ENCODE measurements at places on chromosomes 7 and 10. TPM values are rescaled to one million over a fixed set of nuclear protein-coding genes. Genes with fewer than 3 reads are reported as not detected.

GRCh38 chr7:30165590-30165989 is 30.8 kb downstream of the MTURN start:
- H3K27me3 ChIP-seq: no peaks in the 10 kb centered on the region
- peaks cover 29% of the 10 kb centered on the region for H3K4me1 ChIP-seq
- no peaks in the 10 kb centered on the region for H3K36me3 ChIP-seq
- H3K27ac ChIP-seq: no peak overlapping the region
- no peak for DNase-seq

- H3K4me1 ChIP-seq: peaks cover 6% of the 10 kb centered on the region
- H3K27me3 ChIP-seq: no peaks in the 10 kb centered on the region
- H3K27ac ChIP-seq: no peak overlapping the region
Measured at GRCh38 chr7:100053215-100053614, 3.6 kb downstream of the ZSCAN21 start.

- H3K27me3 ChIP-seq: no peaks in the 10 kb centered on the region
- H3K36me3 ChIP-seq: no peaks in the 10 kb centered on the region
- H3K27ac ChIP-seq: no peak overlapping the region
- no peak for DNase-seq
Measured at GRCh38 chr7:137390076-137390475, 46.5 kb upstream of the PTN start.

DNA sequence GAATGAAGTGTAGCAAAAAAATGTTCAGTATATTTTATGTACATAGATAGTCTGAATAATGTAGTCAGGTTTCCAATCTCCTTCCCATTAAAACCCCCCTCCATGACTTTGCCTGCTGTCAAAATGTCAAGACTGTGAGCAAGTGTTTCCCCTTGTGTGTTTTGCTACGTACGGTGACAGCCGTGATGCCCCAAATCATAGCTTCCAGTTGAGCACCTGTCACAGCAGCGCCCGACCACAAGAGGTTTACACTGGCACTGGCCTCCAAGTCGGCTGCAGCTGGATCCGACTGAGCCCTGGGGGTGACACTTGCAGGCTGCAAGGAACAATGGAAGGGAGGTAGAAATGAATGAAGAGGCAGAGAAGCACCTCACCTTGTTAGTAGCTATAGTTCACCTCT is 62.3 kb downstream of the LAMB4 start:
- H3K27me3 ChIP-seq: no peaks in the 10 kb centered on the region
- no peak for DNase-seq
- H3K27ac ChIP-seq: no peak overlapping the region
- H3K4me1 ChIP-seq: no peaks in the 10 kb centered on the region
- H3K4me3 ChIP-seq: no peak overlapping the region
- H3K36me3 ChIP-seq: no peaks in the 10 kb centered on the region

- no peaks in the 10 kb centered on the region for H3K27me3 ChIP-seq
- H3K27ac ChIP-seq: no peak overlapping the region
- no peaks in the 10 kb centered on the region for H3K36me3 ChIP-seq
- no peak overlapping the region for H3K4me3 ChIP-seq
- H3K4me1 ChIP-seq: no peaks in the 10 kb centered on the region
Measured at GRCh38 chr7:125927556-125927955, 997.9 kb upstream of the POT1 start.

LRRC17 gene
- polyA plus RNA-seq: not detected

CAV1 gene
- not detected for polyA plus RNA-seq

PRSS37 gene
- not detected for polyA plus RNA-seq

- no peaks in the 10 kb centered on the region for H3K27me3 ChIP-seq
- no peaks in the 10 kb centered on the region for H3K36me3 ChIP-seq
Measured at GRCh38 chr10:92829042-92829785, 19.1 kb upstream of the EXOC6 start.

DNA sequence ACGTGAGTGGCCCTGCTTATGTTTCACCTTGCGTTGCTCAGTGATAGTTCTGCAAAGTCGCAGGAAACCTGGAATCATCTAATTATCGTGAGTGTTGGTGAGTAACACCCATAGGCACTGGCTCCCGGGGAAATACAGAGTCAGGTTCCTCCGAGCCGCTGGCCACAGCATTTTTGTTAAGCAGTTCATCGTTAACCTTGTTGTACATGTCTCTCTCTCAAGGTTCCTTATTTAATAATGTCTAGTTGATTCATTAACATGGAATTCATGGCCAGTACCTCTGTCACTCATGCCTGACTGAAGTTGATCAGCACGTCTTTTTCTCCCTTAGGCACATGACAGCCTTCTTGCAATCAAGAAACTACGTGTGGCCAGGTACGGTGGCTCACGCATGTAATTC is 3.1 kb upstream of the ZFAND2A start:
- H3K4me1 ChIP-seq: peaks cover 15% of the 10 kb centered on the region
- no peak for DNase-seq
- H3K27me3 ChIP-seq: no peaks in the 10 kb centered on the region
- H3K4me3 ChIP-seq: no peak overlapping the region
- H3K36me3 ChIP-seq: no peaks in the 10 kb centered on the region

NRG3 gene
- not detected for polyA plus RNA-seq

HIF1AN gene
- polyA plus RNA-seq: 29.7 TPM

CPA2 gene
- not detected for polyA plus RNA-seq

DNA sequence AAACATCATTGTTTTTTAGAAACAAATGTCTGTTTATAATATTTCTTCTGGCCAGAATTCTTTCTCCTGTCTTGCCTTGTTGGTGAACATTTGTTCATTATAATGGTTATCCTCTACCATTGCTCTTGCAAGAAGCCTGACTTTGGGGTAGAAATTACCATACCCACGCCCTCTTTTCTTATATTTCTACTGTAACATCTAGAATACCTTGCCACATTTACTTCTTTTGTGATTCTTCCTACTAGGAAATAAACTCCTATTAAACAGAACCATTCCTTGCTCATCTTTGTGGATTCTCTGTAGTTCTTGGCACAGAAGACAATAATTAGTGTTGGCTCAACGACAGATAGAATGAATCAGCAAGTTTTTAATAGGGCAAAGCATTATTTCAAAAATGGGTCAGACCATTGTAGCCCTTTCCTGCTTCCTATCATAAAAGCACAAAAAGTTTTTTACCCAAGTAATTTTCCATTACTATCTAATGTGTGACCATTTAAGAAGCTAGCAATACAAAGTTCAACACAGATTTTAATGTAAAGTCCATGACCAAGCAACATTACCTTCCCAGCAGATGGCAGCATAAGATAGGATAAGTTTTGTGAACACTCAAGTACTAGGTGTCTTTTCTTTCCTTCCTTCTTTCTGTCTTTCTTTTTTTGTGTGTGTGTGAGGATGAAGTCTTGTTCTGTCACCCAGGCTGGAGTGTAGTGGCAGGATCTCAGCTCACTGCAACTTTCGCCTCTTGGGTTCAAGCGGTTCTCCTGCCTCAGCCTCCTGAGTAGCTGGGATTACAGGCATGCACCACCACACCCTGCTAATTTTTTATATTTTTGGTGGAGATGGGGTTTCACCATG is 270.4 kb downstream of the HGF start:
- H3K27me3 ChIP-seq: no peaks in the 10 kb centered on the region
- no peak overlapping the region for H3K27ac ChIP-seq
- H3K4me3 ChIP-seq: no peak overlapping the region
- no peak for DNase-seq
- H3K4me1 ChIP-seq: no peaks in the 10 kb centered on the region

DNA sequence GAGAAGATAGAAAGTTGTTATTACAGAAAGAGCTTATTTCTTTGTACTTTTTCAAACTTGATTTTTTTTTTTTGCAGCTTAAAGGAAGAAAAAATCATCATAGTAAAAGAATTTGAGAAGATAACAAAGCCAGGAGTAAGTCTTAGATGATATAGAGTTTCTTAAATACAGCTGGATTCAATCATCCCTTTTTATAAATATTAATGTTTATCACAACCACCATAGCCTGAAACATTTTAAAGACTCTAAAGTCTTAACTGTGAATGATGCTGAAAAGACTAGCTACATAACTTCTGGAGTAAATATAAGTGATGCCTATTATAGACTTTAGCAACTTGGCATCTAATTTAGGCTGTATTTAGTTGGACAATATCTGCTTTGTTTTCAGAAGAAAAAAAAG is 54.8 kb upstream of the FGL2 start:
- H3K4me3 ChIP-seq: no peak overlapping the region
- no peak overlapping the region for H3K27ac ChIP-seq
- no peaks in the 10 kb centered on the region for H3K4me1 ChIP-seq
- H3K27me3 ChIP-seq: no peaks in the 10 kb centered on the region

TDRD1 gene
- 0.14 TPM for polyA plus RNA-seq

DNA sequence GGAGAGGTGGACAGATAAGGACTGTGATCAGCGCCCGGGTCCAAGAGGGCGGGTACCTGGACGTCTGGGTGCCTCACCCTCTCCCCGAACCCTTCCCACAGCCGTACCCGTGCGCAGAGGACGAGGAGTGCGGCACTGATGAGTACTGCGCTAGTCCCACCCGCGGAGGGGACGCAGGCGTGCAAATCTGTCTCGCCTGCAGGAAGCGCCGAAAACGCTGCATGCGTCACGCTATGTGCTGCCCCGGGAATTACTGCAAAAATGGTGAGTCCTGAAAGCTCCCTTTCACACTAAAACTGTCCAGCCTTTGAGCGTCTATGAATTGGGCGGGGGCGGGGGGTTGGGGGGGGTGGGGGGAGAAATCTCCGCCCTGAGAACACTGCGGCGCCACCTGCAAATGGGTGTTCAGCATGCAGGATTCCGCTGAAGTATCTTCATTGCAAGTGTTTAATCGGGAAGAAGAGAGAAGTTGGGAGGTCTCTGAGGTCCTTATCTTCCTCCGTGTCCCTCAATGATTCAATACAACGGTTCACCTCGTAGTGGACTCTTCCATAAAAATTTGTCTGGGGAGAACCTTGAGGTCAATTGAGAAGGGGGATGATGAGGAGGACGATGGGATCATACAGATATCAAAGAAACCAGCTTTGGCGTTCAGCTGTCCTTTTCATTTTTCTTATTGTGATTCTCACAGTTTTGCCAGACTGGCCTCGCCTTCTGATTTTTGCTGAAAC is 906 bp downstream of the DKK1 start:
- no peak overlapping the region for H3K27ac ChIP-seq
- H3K36me3 ChIP-seq: no peaks in the 10 kb centered on the region
- DNase-seq: no peak
- H3K4me3 ChIP-seq: no peak overlapping the region

SPAM1 gene
- polyA plus RNA-seq: not detected

GRM3 gene
- polyA plus RNA-seq: not detected

ADRA2A gene
- not detected for polyA plus RNA-seq

DNA sequence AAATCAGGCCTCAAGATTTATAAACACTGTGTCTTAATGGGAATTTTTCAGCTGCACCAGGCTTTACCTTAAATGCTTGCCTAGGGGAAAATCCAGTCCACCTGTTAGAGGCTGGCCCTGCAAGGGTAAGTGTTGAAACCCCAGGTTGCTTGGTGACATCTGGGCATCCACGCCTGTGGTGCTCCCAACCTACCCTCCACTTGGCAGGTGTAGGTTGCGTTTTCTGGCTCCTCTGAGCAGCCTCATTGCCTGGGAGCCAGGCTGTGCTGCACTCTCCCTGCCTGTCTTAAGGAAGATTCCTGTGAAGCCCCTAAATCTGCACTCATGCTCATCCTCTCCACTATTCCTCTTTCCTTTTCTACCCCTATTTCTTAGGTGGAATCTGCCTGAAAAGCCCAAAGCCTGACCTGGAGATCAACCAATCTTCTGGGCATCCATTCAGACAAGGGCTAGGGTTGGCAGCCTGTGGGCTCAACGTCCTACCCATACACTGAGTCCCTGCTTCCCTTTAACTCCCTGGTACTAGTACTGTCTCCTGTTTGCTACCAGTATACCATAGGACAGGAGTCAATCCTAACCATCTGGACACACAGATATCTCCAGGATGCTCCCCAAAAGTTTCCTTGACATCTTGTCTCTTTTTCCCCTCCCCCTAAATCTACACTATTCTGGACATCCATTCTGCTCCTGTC is 150.4 kb downstream of the PDE1C start:
- H3K4me1 ChIP-seq: no peaks in the 10 kb centered on the region
- H3K4me3 ChIP-seq: no peak overlapping the region
- H3K27ac ChIP-seq: no peak overlapping the region
- no peak for DNase-seq

- H3K4me1 ChIP-seq: peaks cover 31% of the 10 kb centered on the region
- no peak for DNase-seq
- H3K4me3 ChIP-seq: no peak overlapping the region
- H3K27me3 ChIP-seq: no peaks in the 10 kb centered on the region
- peaks cover 11% of the 10 kb centered on the region for H3K36me3 ChIP-seq
Measured at GRCh38 chr7:874031-874749, 2.2 kb upstream of the GET4 start.

DNA sequence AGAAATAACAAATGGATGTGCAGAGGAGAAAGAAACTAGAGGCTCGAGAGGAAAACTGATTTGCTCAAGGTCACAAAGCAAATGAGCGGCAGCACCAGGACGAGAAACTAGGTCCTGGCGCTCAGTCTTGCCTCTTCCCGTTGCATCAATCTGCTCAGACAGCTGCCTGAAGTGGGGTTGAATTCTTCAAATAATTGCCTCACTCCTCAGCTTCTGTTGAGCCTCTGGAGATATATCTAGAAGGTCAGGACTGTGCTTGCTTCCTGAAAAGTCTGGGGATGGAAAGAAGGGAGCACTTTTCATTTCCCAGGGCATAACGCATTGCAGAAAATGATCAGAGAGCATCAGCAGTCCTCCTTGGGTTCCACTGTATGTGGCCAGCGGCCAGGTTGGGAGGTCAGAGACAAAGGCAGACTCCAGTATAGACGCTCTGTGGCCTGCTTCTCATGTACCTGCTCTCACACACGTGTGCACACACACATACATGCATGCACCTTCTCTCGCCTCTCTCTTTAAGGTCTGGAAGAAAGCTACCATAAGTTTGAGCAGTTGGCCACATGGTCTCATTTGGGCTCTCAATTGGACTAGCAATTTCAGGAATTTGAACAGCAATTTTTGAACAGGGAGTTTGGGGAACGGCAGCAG is 83.7 kb upstream of the DUSP5 start:
- H3K36me3 ChIP-seq: no peaks in the 10 kb centered on the region
- no peak overlapping the region for H3K4me3 ChIP-seq
- H3K27ac ChIP-seq: no peak overlapping the region
- H3K4me1 ChIP-seq: peaks cover 31% of the 10 kb centered on the region
- no peak for DNase-seq
- no peaks in the 10 kb centered on the region for H3K27me3 ChIP-seq

DNA sequence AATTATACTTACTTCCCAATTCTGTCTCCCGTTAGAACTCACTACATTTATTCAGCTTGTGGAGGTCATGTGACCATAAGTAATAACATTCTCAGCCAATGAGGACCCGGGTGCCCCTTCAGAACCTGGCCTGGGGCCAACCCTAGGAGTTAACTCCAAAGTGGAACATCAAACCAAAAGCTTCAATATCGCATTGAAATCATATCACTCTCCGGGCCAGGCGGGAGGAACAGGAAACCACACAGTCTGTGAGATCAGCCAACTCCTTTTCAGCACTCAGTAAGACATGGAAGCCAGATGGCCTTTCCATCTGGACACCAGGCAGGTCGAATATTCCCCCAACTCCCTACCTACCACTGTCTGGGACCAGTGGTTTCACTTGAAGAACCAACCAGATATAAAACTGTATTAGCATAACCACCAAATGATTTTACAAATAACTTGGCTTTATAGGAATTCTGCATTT is 5.5 kb downstream of the CREB3L2 start:
- no peak for DNase-seq
- H3K4me1 ChIP-seq: peaks cover 40% of the 10 kb centered on the region
- no peaks in the 10 kb centered on the region for H3K27me3 ChIP-seq
- H3K4me3 ChIP-seq: no peak overlapping the region
